ENCODE measurements at places on chromosomes 12 and 14. TPM values are rescaled to one million over a fixed set of nuclear protein-coding genes. Genes with fewer than 3 reads are reported as not detected.

Gene MDGA2
- total RNA-seq = not detected

Gene RBP5
- not detected for total RNA-seq

Gene SDS
- total RNA-seq = not detected

Gene SLC39A5
- total RNA-seq = not detected

Gene GZMB
- 0.82 TPM for total RNA-seq

Gene IL23A
- 49.8 TPM for total RNA-seq

Gene CCDC196
- not detected for total RNA-seq

Gene ALDH1L2
- 0.20 TPM for total RNA-seq

Gene CLEC2A
- total RNA-seq = not detected

Gene CMA1
- total RNA-seq = not detected

Gene OAS2
- total RNA-seq = 35.4 TPM

Gene TSPAN19
- not detected for total RNA-seq

Gene RPL10L
- not detected for total RNA-seq

Gene SOX5
- not detected for total RNA-seq

Gene FGF6
- total RNA-seq = not detected

Gene KCNK10
- not detected for total RNA-seq

Gene TAS2R30
- 4.9 TPM for total RNA-seq

Gene MYL6B
- 5.4 TPM for total RNA-seq

Gene ACOT6
- total RNA-seq = not detected

Gene SSPN
- total RNA-seq = 1.7 TPM

Gene CCDC198
- total RNA-seq = not detected

Gene DEPDC4
- not detected for total RNA-seq

Gene NINJ2
- total RNA-seq = 6.1 TPM

Gene FSCB
- not detected for total RNA-seq

Gene BHLHE41
- 0.37 TPM for total RNA-seq

Gene HRK
- total RNA-seq = 0.30 TPM

Gene DBX2
- not detected for total RNA-seq

Gene TEX52
- total RNA-seq = not detected

Gene IL22
- 5.6 TPM for total RNA-seq

Gene GPX2
- total RNA-seq = not detected

Gene CCDC177
- not detected for total RNA-seq

Gene OR4K14
- total RNA-seq = not detected

Gene RARG
- 57.8 TPM for total RNA-seq

Gene C12orf50
- not detected for total RNA-seq

Gene HCAR2
- 0.99 TPM for total RNA-seq

Gene CEBPE
- total RNA-seq = not detected

Gene CIROP
- not detected for total RNA-seq

Gene CD9
- 2.4 TPM for total RNA-seq

Gene TAS2R50
- 0.91 TPM for total RNA-seq

Gene PPM1H
- total RNA-seq = not detected

Gene RAN
- total RNA-seq = 321 TPM

Gene SERPINA10
- total RNA-seq = not detected

Gene C12orf60
- 0.27 TPM for total RNA-seq

Gene CIDEB
- total RNA-seq = 14.5 TPM

Gene KCNC2
- total RNA-seq = not detected

Gene CKAP4
- total RNA-seq = 14.4 TPM

Gene ADCY4
- 5.4 TPM for total RNA-seq

Gene PRB2
- total RNA-seq = not detected

Data from T-helper 17 cell (primary cell).